ENCODE measurements at places on chromosomes 7 and 10. TPM values are rescaled to one million over a fixed set of nuclear protein-coding genes. Genes with fewer than 3 reads are reported as not detected.
A peak's percentile ranks its signal among the peaks of the same experiment; 100 is the strongest.

CLCN1 gene
- total RNA-seq, result not detected

TMEM176A gene
- not detected for total RNA-seq

PVRIG gene
- total RNA-seq, result 0.80 TPM

PRKG1 gene
- total RNA-seq, result 0.18 TPM

TRPV5 gene
- not detected for total RNA-seq

HTRA1 gene
- total RNA-seq, result 192 TPM

PSMC2 gene
- 147 TPM for total RNA-seq

TMUB1 gene
- total RNA-seq, result 36.7 TPM

STEAP1 gene
- 42.7 TPM for total RNA-seq

TMEM236 gene
- 0.24 TPM for total RNA-seq

GRID2IP gene
- not detected for total RNA-seq

DNA sequence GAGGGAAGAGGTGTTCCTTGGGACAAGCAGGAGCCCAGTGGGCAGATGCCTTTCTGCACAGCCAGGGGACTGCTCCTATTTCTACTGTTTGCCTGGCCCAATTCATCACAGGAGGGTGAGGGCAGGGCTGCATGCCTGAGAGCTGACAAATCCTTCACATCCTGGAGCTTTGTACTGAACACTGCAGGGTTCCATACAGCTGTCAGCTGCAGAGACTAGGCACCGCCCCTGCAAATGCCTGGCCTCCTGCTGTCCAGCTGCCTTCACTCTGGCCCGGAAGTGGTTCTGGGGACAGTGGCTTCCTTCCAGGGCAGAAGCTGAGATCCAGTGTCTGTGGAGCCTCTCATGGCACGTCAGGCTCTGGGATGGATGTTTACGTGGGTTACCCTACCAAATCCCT is 470.7 kb downstream of the DNAJB6 start:
- DNase-seq, result no peak
- H3K4me1 ChIP-seq, result no peaks in the 10 kb centered on the region
- H3K36me3 ChIP-seq, result no peaks in the 10 kb centered on the region
- H3K27ac ChIP-seq, result no peak overlapping the region
- H3K4me3 ChIP-seq, result no peak overlapping the region

- no peaks in the 10 kb centered on the region for H3K36me3 ChIP-seq
- H3K4me1 ChIP-seq, result no peaks in the 10 kb centered on the region
- no peak overlapping the region for H3K4me3 ChIP-seq
- H3K27me3 ChIP-seq, result no peaks in the 10 kb centered on the region
- DNase-seq, result no peak
Measured at GRCh38 chr10:76732306-76732705, 905.3 kb downstream of the KCNMA1 start.

- no peaks in the 10 kb centered on the region for H3K36me3 ChIP-seq
- no peak overlapping the region for H3K4me3 ChIP-seq
Measured at GRCh38 chr7:136102881-136103280, 125.7 kb upstream of the MTPN start.

DNA sequence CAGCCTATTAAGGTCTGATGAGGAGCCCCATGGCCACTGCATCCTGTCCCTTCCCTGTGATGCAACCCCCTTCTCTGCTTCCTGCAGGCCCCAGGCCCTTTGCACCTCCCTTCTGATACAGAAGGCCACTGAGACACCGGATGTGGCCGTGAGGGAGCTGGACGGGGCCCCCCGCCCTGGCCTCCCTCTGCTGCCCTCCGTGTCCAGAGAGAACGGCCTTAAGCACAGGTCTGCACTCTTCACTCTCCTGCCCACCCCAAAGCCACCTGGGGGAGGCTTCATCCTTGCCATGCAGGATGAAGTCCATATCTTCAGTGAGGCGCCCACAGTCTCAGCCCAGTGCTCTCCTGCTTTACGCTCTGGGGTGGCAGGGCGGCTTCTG is 86.9 kb upstream of the GNA12 start:
- no peak overlapping the region for H3K27ac ChIP-seq

DNA sequence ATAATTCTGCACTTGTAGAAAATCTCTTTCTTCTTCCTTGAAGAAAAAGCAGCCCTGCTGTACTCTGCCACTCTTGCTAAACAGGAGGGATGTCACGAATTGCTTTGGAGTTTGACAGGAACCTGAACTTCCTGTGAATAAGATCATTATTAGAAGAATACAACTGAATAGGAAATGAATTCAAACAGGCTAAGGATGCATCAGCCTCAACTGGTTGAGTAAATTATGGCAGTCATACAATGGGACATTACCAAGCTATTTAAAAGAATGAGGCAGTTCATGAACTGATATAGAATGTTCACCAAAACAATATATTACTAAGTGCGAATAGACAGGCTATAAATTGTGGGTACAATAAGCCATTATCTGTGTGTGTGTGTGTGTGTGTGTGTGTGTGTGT is 97.1 kb upstream of the DOCK1 start:
- H3K36me3 ChIP-seq, result no peaks in the 10 kb centered on the region
- DNase-seq, result no peak
- no peak overlapping the region for H3K4me3 ChIP-seq

GRCh38 chr7:131995324-131995723 is 438.9 kb upstream of the PODXL start:
- no peak for DNase-seq
- H3K27me3 ChIP-seq, result peaks cover 6% of the 10 kb centered on the region
- no peaks in the 10 kb centered on the region for H3K36me3 ChIP-seq
- no peaks in the 10 kb centered on the region for H3K4me1 ChIP-seq
- no peak overlapping the region for H3K27ac ChIP-seq

GRCh38 chr7:2444476-2444875 is 31.7 kb downstream of the GRIFIN start:
- H3K27me3 ChIP-seq, result no peaks in the 10 kb centered on the region
- H3K4me1 ChIP-seq, result no peaks in the 10 kb centered on the region
- no peaks in the 10 kb centered on the region for H3K36me3 ChIP-seq
- no peak overlapping the region for H3K27ac ChIP-seq
- no peak overlapping the region for H3K4me3 ChIP-seq
- DNase-seq, result no peak

- DNase-seq, result no peak
- no peak overlapping the region for H3K27ac ChIP-seq
- no peaks in the 10 kb centered on the region for H3K36me3 ChIP-seq
- no peaks in the 10 kb centered on the region for H3K4me1 ChIP-seq
- no peaks in the 10 kb centered on the region for H3K27me3 ChIP-seq
- no peak overlapping the region for H3K4me3 ChIP-seq
Measured at GRCh38 chr7:42831006-42831717, 80.7 kb downstream of the C7orf25 start.

DNA sequence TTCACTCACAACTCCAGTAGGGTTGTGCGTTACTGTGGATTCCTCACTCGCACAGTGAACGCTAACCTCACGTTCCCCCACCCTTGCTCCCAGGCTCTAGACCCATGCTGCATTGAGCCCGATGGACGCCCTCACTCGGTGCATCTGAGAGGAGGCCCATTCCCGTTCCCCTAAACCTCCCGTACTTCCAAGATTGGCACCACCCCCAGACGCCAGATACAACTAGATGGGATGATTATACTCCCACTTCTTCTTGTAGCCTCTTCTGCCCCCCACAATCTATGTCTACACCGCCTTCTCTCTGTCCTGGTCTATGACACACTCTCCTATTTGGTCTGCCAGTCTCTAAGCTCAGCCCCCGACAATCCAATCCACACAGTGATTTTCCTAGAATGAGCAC is 57.3 kb upstream of the NCAPG2 start:
- DNase-seq, result no peak
- H3K27me3 ChIP-seq, result no peaks in the 10 kb centered on the region
- H3K4me3 ChIP-seq, result no peak overlapping the region
- no peaks in the 10 kb centered on the region for H3K4me1 ChIP-seq
- H3K27ac ChIP-seq, result no peak overlapping the region
- H3K36me3 ChIP-seq, result peaks cover 22% of the 10 kb centered on the region

- no peak overlapping the region for H3K4me3 ChIP-seq
- DNase-seq, result peak; percentile 74
- H3K36me3 ChIP-seq, result no peaks in the 10 kb centered on the region
- H3K4me1 ChIP-seq, result peaks cover 13% of the 10 kb centered on the region
Measured at GRCh38 chr7:46859963-46860475, 721.9 kb downstream of the TNS3 start.

GRCh38 chr7:101677797-101678479 is 48.8 kb upstream of the MYL10 start:
- peaks cover 11% of the 10 kb centered on the region for H3K4me1 ChIP-seq
- DNase-seq, result peak; percentile 25
- H3K27ac ChIP-seq, result no peak overlapping the region
- no peaks in the 10 kb centered on the region for H3K36me3 ChIP-seq
- no peaks in the 10 kb centered on the region for H3K27me3 ChIP-seq

GRCh38 chr10:114870486-114870885 is 48.9 kb downstream of the FHIP2A start:
- DNase-seq, result no peak
- H3K4me3 ChIP-seq, result no peak overlapping the region
- peaks cover 23% of the 10 kb centered on the region for H3K4me1 ChIP-seq

DNA sequence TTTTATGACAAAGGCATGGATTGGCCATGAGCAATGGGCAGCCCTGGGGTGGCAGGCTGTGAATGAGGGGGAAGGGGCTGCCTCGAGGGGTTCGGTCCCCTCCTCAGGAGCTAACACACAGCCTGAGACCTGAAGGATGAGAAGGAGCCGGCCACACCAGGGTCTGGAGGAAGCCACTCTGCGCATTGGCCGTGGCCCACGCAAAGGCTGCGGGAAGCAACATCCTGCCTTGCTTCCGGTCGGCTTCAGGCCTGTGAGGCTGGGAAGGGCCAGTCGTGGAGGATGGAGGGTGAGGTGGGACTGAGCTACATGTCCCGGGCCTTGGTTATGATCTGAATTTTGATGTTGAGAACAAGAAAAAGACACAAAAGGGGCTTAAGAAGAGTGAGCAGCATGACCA is 49.4 kb downstream of the RGS10 start:
- H3K36me3 ChIP-seq, result no peaks in the 10 kb centered on the region
- H3K27me3 ChIP-seq, result no peaks in the 10 kb centered on the region

DNA sequence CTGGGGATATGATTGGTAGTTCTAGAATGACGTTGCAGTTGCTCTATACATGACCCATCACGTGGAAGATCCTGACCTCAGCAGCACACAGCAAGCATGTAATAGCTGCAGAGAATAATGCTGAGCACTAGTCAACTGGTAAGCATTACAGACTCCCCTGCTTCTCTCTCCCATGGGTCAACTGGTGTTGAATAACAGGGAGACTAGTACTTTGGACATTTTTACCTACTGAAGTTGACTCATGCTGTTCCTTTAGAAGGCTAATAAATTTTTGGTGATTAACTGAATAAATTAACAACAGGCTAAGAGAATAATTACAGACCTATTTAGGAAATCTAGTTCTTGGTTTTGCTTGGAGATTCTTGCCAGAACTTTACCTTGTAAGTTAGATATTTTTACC is 234.1 kb downstream of the AUTS2 start:
- H3K4me3 ChIP-seq, result no peak overlapping the region
- no peaks in the 10 kb centered on the region for H3K4me1 ChIP-seq
- H3K27ac ChIP-seq, result no peak overlapping the region
- no peaks in the 10 kb centered on the region for H3K36me3 ChIP-seq
- no peaks in the 10 kb centered on the region for H3K27me3 ChIP-seq

DNA sequence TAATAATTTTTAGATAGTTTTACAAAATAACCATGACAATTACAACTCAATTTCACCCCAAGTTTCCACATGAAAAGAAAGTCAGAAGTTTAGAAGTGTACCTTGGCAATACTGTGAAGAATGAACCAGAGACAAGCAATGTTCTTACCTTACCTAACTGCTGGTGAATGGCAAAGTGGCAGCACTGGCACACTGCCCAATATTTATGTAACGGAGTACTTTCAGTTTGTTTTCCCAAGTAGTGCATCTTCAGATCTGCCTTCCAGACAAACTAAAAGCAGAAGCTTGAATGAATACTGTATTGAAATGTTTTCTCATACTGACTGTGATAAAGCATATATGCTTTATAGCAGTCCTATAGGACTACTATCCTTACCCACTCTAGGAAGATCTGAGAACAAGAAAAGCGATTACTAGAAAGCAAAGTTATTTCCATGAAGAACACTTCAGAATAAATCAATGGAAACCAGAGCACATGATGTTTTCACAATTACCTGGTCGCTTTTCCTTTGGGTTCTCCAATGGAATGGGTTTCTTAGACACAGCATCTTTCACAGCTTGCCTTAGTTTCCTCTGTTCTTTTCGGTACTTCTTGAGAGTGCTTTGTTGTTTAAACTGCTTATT is 1.5 kb downstream of the NOC3L start:
- no peak overlapping the region for H3K27ac ChIP-seq
- peak; percentile 51 for DNase-seq
- H3K36me3 ChIP-seq, result peaks cover 5% of the 10 kb centered on the region
- H3K4me3 ChIP-seq, result peak overlapping the region; percentile 87
- H3K4me1 ChIP-seq, result peaks cover 14% of the 10 kb centered on the region

- no peaks in the 10 kb centered on the region for H3K36me3 ChIP-seq
- H3K27ac ChIP-seq, result no peak overlapping the region
- DNase-seq, result no peak
- H3K4me3 ChIP-seq, result no peak overlapping the region
- no peaks in the 10 kb centered on the region for H3K27me3 ChIP-seq
Measured at GRCh38 chr7:17586711-17587110, 288.3 kb downstream of the AHR start.

DNA sequence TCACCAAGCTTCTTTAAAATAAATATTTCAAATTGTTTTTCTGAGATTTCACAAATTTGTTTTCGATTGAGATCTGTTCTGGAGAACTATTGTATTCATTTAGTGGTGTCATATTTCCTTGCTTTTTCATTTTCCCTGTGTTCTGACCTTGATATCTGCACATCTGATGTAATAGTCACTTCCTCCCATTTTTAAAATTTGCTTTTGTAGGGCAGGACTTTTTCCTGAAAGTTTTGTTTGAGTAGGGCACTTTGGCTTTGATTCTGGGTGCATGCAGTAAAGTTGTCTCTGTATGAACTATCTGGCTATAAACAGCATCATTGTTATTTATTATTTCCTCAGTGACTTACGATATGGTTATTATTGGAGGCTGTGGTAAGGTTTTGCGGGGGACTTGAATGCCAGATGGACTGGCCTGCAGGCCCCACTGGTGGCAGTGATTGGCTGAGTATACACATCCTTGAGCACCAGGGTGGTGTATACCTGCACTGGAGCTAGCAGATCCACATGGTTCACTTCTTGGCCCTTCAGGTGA is 83.6 kb downstream of the CSTF2T start:
- DNase-seq, result peak; percentile 79
- H3K36me3 ChIP-seq, result no peaks in the 10 kb centered on the region
- H3K4me1 ChIP-seq, result peaks cover 11% of the 10 kb centered on the region
- H3K27me3 ChIP-seq, result no peaks in the 10 kb centered on the region

GRCh38 chr7:80708123-80708522 is 69.7 kb downstream of the CD36 start:
- H3K27me3 ChIP-seq, result peaks cover 9% of the 10 kb centered on the region
- no peaks in the 10 kb centered on the region for H3K36me3 ChIP-seq

- H3K4me3 ChIP-seq, result peak overlapping the region; percentile 54
- no peaks in the 10 kb centered on the region for H3K36me3 ChIP-seq
- H3K27ac ChIP-seq, result no peak overlapping the region
- peaks cover 37% of the 10 kb centered on the region for H3K4me1 ChIP-seq
Measured at GRCh38 chr10:103854686-103855391, 537 bp downstream of the SH3PXD2A start.

GRCh38 chr10:133422223-133422806 is 2.1 kb downstream of the SPRN start:
- DNase-seq, result no peak
- no peaks in the 10 kb centered on the region for H3K4me1 ChIP-seq
- no peak overlapping the region for H3K27ac ChIP-seq
- no peak overlapping the region for H3K4me3 ChIP-seq
- peaks cover 8% of the 10 kb centered on the region for H3K27me3 ChIP-seq

Measured in endothelial cell of umbilical vein (primary cell).